ENCODE measurements at places on chromosomes 11 and 22. TPM values are rescaled to one million over a fixed set of nuclear protein-coding genes. Genes with fewer than 3 reads are reported as not detected.

CDC45 gene
- 0.15 TPM for polyA plus RNA-seq

- H3K27me3 ChIP-seq: no peaks in the 10 kb centered on the region
- no peak overlapping the region for H3K4me3 ChIP-seq
- DNase-seq: no peak
- no peak overlapping the region for H3K27ac ChIP-seq
Observed at GRCh38 chr11:8863838-8864237, 47.2 kb upstream of the AKIP1 start.

DNA sequence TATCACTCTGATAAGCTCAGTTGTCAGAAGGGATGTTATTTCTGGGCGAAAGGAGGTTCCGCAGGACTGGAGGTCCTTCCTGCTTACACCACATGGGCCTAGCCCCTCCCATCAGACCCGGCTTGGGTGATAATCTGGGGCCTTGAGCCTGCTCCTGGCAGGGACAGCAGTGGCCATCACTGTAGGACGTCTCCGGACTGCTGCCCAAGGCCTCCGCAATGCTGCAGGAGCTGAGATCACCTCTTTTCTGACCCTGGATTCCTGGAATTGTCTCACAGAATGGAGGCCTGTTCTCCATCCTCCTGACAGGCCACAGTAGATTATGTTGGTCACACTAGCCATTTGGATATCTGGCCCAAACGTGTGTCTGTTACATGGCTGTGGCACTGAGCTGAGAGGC, 9.2 kb upstream of the BIK start:
- peak overlapping the region; percentile 47 for H3K27ac ChIP-seq
- no peaks in the 10 kb centered on the region for H3K27me3 ChIP-seq
- H3K36me3 ChIP-seq: no peaks in the 10 kb centered on the region

CHRNA10 gene
- 0.43 TPM for polyA plus RNA-seq

VSTM5 gene
- 0.07 TPM for polyA plus RNA-seq

GRCh38 chr11:1043563-1044096, 7.1 kb upstream of the MUC6 start:
- no peaks in the 10 kb centered on the region for H3K36me3 ChIP-seq
- peaks cover 6% of the 10 kb centered on the region for H3K27me3 ChIP-seq
- no peak overlapping the region for H3K4me3 ChIP-seq
- H3K27ac ChIP-seq: no peak overlapping the region
- no peaks in the 10 kb centered on the region for H3K4me1 ChIP-seq

All from heart left ventricle (tissue), 16 donors.